ENCODE measurements at places on chromosomes 2 and 18. TPM values are rescaled to one million over a fixed set of nuclear protein-coding genes. Genes with fewer than 3 reads are reported as not detected.

GRCh38 chr2:192828175-192828574 lies 633.4 kb upstream of the TMEFF2 start:
- DNase-seq: no peak

- DNase-seq: no peak
These were observed 141.8 kb upstream of the CTDP1 start for GRCh38 chr18:79537758-79538157.

GRCh38 chr2:239960929-239961661 lies 64.0 kb downstream of the NDUFA10 start:
- no peak for DNase-seq

- DNase-seq: no peak
These were observed 339.6 kb upstream of the LRATD1 start for GRCh38 chr2:14292964-14293363.

DNA sequence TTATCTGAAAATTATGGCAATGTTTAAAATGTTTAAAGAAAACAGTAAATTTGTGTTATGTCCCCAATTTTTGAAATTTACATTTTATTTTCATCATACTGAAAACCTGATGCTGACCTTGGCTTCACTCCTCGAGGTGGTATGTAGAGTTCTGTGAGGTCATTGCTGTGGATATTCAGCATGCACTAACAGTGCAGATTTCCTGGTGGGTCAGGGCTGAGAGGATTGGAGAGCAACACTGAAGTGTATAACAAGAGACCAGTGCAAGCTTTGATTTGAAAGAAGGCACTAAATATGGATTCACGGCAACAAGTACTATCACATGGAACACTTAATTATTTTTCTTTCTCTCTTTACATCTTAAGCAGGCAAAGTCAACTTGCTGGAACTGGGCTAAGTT lies 134.1 kb downstream of the SLC8A1 start:
- DNase-seq: no peak

DNA sequence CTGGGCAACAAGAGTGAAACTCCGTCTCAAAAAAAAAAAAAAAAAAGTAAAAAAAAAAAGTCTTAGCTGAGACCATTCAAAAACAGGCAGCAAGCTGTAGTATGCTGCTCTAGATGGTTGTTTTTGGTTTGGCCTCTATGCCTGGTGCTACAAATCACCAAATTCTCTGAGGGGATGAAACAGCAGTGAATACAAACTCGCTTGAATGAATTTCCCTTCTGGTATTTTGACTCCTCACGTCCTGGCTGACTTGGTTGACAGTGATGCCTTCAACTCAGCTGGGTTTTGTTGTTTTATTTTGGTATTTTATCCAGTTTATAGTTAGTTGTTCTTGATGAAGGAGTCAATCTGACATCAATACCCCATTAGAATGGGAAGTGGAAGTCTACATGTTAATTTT lies 3.3 kb upstream of the TCF7L1 start:
- DNase-seq: no peak

DNA sequence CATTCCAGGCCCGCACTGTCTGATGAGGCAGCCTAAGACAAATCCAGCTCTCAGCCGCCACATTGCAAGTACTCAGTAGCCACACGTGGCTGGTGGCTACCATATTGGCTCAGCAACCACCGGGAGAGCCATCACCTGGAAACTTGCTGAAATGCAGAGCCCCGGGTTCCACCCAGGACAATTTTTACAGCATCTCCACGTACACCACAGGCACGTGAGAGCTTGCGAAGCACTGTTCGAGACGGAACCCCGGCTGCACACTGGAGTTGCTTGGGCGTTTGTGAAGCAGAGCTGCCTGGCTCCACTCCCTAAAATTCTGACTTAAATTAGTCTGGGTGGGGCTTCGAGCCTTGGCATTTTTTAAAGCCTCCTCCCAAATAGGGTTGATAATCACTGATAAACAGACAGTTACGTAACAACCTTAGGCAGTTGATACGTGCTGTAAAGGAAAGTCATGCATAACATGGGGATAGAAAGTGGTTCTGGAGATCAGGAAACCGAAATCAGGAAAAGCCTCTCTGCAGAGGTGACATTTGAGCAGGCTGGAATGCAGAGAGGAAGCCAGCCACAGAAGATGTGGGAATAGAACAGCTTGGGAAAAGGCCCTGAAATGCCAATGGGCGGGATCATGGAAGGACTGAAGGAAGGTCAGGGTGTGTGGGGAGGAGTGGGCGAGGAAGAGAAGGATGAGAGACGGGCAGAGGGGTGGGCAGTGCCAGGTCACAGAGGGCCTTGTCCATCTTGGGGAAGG lies 6.2 kb downstream of the ASAP2 start:
- DNase-seq: peak; percentile 63

DNA sequence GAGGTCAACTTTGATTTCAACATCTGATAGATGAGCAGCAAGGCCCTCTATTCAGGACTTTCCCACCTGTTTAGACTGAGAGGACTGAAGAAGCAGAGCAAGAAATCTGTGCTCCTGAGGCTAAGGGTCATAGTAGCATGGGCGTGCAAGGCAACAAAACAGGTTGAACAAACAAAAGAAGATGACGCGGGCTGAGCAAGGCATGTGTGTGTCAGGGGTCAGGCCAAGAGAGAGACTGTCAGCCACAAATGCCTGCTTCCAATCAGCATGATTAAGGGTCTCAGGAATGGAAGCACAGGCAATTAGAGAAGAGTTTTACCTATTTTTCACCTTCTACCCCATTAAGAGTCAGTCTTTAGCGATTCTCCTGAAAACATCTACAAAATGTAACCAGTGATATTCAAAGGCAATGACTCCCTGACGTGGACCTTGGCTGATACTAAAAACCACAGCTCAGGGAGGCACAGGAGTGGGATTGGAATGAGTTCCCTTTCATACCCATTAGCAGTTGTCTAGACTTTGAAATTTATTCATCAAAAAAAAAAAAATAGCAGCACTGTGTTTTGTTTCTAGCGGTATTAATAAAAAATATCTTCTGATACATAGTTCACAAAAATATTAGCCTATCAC lies 81.9 kb downstream of the DYNAP start:
- DNase-seq: peak; percentile 62

RMDN2 gene
- 19.8 TPM for total RNA-seq

TNFRSF11A gene
- 86.6 TPM for total RNA-seq

ZAP70 gene
- 3.4 TPM for total RNA-seq

ICOS gene
- 0.32 TPM for total RNA-seq

Measured in colonic mucosa (tissue), 4 donors.